Dorsolateral prefrontal cortex (tissue), 122 donors: ENCODE measurements at places on chromosomes 1 and 21. TPM values are rescaled to one million over a fixed set of nuclear protein-coding genes. Genes with fewer than 3 reads are reported as not detected.

CSMD2 gene
- total RNA-seq = 24.2 TPM

LCE1B gene
- total RNA-seq = not detected

CLEC20A gene
- total RNA-seq = not detected

NTMT2 gene
- not detected for total RNA-seq

GPR37L1 gene
- 58.1 TPM for total RNA-seq

S100A7A gene
- total RNA-seq = not detected

KCNE2 gene
- 0.50 TPM for total RNA-seq

PITHD1 gene
- total RNA-seq = 189 TPM

DMBX1 gene
- total RNA-seq = not detected

ITLN2 gene
- total RNA-seq = not detected

UTS2 gene
- total RNA-seq = not detected

TBX19 gene
- 0.99 TPM for total RNA-seq

KCNN3 gene
- 27.6 TPM for total RNA-seq

NFYC gene
- 56.7 TPM for total RNA-seq

FTCD gene
- 27.0 TPM for total RNA-seq

PPIE gene
- 43.7 TPM for total RNA-seq

ZNF593OS gene
- not detected for total RNA-seq

RIPPLY3 gene
- not detected for total RNA-seq

UQCRHL gene
- total RNA-seq = 2.8 TPM

KCNJ9 gene
- 116 TPM for total RNA-seq

SLC2A5 gene
- total RNA-seq = 14.2 TPM

CRYBG2 gene
- not detected for total RNA-seq

UBR4 gene
- 202 TPM for total RNA-seq

FLG2 gene
- not detected for total RNA-seq
